HuH-7 (cell line): ENCODE measurements at places on chromosomes 4 and X.

- no peak for DNase-seq
These were observed 320.6 kb downstream of the DTHD1 start for GRCh38 chr4:36601864-36602495.

GRCh38 chr4:16573206-16573605 lies 325.2 kb downstream of the LDB2 start:
- no peak for DNase-seq

DNA sequence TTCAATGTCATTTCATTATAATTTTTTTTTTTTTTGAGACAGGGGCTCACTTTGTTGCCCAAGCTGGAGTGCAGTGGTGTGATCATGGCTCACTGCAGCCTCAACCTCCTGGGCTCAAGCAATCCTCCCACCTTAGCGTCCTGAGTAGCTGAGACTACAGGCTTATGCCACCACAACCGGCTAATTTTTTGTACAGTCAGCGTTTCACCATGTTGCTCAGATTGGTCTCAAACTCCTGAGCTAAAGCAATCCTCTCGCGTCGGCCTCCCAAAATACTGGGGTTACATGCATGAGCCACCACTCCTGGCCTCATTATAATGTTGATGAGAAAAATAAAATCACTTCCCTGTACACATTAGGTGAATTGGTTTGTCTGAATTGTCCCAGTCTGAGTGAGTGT lies 16.9 kb downstream of the TAF7L start:
- no peak for DNase-seq

- no peak for DNase-seq
These were observed 166.1 kb downstream of the AFAP1 start for GRCh38 chr4:7773401-7774180.

DNA sequence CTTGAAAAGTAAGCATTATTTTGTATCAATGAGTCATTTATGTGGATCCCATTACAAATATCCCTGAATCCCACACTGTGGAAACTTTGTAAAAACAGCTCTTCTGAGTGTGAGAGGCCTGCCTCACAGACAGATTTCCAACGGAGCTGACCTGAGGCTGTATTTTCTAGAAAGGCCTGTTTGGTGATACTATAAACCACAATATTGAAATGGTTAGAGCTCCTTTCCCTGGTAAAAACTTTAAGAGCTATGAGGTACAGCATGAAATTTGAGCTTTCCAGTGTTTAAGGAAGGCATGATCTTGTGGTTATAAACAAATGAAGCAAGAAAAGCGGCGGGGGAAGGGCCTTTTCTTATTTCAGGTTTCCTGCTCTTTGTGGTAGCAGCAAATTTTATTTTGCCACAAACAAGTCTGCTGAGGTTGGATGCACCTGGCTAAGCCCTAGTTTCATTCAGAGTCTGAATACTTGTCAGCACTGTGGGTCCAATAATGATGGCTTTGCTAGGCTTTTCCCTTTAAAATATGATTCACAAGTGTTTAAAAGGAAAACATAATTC lies 86.8 kb upstream of the ETNPPL start:
- no peak for DNase-seq

- no peak for DNase-seq
These were observed 168.3 kb downstream of the TMA16 start for GRCh38 chr4:163662768-163663167.

GRCh38 chr4:124973716-124974115 lies 261.2 kb upstream of the ANKRD50 start:
- no peak for DNase-seq

GRCh38 chrX:27336466-27337091 lies 126.6 kb downstream of the PPP4R3C start:
- DNase-seq, result peak; percentile 0

DNA sequence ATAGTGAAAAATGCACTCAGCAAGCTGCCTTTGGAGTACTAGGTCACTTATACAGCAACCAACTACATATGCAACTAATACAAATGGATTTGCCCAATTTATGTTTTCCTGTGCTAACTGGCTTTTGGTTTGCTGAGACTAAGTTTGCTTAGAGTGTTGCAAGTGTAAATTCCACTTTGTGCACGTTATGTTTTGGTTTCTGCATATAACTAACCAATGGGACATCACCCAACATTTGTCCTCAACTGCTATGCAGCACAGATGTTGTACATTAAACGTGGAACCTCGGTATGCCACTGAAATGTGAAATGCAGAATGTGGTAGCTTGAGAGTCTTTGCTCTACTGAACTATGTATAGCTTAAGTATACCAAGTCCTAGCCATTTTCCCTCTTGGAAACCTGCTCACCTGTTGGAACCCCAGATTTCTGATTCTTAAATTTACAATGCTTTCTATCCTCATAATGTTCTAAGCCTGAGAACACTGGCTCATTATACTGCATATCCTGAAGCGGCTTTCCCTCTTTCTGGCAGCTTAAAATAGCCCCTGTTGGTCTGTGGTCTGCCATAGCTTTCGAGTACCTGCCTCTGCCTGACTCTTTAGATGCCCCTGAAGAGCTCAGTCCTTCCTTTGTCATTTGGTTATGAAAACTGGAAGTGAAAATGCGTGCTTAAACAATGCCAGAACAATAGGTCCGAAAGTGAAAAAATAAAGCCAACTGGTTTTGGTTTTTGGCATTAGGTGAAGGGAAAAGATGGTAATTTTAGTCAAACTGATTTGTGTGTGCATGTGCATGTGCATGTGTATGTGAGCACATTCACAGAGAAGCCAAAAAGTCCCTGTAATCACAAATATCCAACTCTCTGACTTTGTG lies 158.0 kb downstream of the SH2D1A start:
- no peak for DNase-seq

GRCh38 chr4:138953961-138954371 lies 61.6 kb upstream of the NOCT start:
- no peak for DNase-seq

DNA sequence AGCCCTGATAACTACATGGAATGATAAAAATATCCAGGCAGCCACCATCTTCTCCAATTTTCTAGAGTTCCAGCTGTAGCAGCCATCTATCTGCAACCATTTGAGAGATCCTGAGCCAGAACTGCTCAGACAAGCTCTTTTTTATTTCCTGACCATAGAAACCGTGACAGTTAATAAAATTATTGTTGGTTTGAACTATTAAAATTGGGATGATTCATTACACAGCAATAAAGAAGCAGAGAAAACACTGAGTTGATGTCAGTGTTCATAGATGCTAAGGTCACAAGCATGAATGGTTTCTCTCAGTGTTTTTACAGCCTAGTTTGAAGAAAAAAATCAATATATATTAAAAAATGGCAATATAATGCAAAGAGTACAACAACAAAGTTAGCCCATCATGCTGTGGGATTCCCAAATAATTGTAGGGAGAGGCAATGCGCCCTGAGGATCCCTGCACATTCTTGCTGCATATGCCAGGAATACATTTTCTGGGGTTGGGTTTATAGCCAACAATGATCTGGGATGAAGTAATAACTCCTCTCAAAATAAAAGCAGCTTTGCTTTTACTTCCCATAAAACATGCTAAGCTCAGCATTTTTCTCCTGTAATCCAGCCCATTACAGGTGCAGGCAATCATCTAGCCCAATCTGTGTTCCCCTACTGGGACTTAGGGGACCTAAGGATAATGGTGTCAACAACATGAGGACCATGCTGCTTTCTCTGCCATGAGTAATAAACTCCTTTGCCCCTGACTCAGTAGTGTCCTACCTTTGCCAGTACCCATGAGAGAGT lies 84.0 kb downstream of the PABPC4L start:
- DNase-seq, result no peak

GRCh38 chrX:68758671-68759070 lies 70.2 kb upstream of the EFNB1 start:
- DNase-seq, result no peak

DNA sequence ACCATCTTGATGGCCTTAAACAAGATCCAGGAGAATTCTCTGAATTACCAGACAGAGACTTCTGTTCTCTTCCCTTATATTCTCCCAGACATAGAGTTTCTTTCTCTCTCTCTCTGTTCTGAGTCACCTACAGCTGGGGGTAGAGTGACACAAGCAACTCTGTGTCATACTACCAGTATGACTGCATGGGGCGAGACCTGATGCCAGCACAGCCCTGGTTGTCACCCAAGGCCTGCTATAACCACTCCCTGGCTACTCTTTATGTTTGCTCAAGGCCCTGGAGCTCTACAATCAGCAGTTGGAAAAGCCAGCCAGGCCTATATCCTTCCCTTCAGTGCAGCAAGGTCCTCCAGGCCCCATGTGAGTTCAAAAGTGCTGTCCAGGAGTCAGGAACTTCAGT lies 114.2 kb upstream of the TENT5D start:
- DNase-seq, result no peak

GRCh38 chr4:100841911-100842310 lies 324.1 kb upstream of the EMCN start:
- DNase-seq, result no peak

DNA sequence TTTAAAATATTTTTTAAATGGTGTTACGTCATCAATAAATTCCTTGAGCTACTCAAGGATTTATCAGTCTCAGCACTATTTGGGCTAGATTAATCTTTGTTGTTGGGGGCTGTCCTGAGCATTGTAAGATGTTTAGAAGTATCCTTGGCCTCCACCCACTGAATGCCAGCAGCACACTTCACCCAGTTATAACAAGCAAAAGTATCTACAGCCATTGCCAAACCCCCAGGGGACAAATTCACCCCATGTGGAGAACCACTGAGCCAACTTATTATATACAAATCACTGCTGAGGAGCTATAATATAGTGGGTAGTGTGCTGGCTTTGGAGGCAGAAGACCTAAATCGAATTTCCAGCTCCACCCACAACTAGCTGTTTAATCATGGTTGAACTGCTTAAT lies 58.3 kb downstream of the ATP10D start:
- no peak for DNase-seq

- DNase-seq, result peak; percentile 75
These were observed 734 bp upstream of the GALNT7 start for GRCh38 chr4:173167758-173168395.

- DNase-seq, result no peak
These were observed 59.0 kb downstream of the AFAP1 start for GRCh38 chr4:7880683-7881082.

DNA sequence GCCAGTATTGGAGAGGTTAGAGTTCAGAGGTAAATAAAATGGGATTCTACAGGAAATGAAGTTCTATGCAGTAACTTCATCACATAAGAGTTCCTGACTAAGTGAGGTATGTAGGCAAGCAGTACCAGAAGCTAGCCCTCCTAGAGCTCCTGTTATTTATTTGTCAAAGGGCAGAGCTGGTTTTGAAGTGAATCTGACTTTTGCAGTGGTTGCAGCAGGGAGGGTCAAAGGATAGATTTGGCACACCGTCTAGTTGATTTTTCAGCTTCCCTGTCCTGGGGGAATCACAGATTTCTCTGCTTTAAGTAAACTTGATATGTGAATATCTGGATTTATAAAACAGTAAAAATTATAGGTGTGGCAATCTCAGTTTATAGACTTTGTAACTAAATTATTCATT lies 130.7 kb downstream of the IL1RAPL2 start:
- DNase-seq, result no peak

DNA sequence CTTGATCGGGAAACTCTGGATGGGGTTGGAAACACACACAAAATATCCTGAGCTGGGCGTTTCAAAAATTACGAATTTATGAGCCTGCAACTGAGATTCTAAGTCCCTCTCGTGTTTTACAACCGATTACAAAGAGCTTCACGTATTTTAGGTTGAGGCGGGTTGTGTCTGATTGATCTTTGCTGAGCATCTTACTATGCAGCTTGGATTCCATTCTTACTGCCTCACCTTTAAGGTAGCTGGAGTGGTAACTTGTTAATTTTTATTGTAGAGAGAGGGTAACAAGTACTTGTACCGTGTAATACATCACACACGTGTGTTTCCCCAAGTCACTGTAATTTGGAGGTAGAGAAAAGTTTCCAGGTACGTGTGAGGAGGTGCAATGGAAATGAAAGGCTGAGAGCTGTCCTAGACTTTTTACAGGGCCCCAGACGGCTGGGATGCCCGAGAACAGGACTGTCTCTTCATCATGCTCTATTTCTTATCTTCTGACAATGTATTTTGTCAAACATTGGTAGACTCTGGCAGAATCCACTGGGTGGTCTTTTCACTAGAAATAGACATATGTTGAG lies 97.8 kb upstream of the TENM3 start:
- no peak for DNase-seq

- DNase-seq, result peak; percentile 12
These were observed 435.6 kb downstream of the PCDH10 start for GRCh38 chr4:133584714-133585113.

- DNase-seq, result no peak
These were observed 16.7 kb downstream of the CLDN34 start for GRCh38 chrX:9983846-9984245.

DNA sequence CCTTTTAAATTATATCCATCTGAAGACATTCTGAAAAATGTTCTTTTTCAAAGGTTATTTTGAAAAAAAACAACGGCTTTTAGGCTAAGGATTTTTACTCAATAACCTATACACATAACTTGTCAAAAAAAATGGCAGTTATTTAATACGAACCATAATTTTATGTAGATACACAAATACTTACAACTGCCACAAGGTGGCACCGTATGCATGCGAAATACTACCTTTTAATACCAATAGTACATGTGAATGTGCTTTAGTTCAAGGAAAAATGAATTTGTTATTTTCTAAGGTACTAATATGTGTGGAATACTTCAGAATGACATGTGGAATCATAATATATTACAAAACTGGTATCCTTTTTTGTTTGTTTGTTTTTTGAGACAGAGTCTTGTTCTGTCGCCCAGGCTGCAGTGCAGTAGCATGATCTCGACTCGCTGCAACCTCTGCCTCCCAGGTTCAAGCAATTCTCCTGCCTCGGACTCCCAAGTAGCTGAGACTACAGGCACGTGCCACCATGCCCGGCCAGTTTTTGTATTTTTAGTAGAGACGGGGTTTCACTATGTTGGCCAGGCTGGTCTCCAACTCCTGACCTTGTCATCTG lies 4.6 kb upstream of the MAD2L1 start:
- DNase-seq, result no peak

DNA sequence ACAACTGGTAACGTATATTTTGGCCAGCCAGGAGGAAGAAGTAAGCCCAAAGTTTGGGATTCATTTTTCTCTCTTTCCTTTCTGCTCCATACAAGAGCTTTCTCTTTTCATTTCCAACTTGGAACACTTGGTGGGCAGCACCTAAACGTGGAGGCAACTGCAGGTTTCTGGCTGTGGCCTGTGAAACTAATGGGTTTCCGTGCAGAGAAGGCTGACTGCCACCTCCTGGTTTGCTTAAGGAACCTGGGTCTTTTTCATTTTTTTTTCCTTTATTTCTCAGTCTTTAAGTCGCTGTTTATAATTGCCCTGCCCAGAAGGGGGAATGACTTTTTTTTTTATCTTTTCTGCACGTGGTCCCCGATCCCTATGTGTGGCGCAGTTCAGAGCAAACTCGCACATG lies 15.4 kb downstream of the ZNF718 start:
- no peak for DNase-seq

DNA sequence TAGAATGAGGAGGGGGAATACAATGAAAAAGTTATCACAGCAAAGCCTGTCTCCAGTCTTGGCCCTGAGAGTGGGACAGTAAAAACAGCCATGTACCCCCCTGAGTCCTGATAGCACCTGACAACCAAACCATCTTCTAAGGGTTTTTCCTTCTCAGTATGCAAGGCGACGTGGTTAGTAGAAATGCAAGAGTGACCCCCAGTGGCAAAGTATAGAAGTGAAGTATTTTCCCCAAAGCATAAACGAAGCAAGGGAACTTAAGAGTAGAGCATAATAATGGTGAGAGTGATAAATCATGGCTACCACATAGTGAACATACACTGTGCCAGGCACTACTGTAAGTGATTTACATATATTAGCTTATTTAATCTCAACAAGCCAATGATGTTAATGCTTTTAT lies 52.8 kb downstream of the FAM47C start:
- peak; percentile 4 for DNase-seq
